ENCODE measurements at places on chromosomes 1 and 21.

DNA sequence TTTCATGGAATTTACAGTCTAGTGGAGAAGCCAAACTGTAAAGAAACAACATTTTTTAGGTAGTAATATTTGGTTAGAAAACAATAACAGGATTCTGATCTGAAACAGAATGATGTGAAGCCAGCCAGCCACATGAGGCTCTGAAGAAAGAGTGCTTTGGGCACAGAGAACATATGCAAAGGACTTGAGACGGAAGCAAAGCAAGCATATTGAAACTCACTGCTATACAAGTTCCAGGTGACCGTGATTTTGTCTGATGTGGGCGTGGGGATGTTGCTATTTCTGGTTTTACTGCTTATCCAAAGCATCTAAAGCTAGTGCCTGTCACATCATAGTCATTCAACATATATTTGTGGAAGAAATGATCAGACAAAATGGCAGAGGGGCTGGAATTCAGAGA lies 14.7 kb downstream of the CRP start:
- DNase-seq, result no peak

GRCh38 chr1:81792184-81792583 lies 8.6 kb upstream of the ADGRL2 start:
- DNase-seq, result no peak

GRCh38 chr1:114033961-114034360 lies 54.7 kb downstream of the OLFML3 start:
- no peak for DNase-seq

DNA sequence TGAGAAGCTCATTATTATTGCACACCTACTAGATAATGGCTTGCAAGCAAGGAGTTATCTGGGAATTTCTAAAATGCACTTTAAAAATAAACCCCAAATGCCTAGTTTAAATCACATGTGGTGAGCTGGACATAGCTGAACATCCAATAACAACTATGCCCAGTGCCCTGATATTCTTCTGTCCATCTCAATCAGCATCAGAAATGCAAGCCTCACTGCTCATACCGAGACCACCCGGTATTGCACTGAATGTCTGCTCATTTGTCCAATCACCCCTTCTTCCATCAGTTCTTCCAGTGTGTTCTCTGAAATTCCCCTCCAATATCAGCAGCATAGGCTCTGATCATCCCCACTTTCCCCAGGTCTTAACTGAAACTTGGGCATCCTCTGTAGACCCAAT lies 383.8 kb downstream of the DSCAM start:
- peak; percentile 66 for DNase-seq

DNA sequence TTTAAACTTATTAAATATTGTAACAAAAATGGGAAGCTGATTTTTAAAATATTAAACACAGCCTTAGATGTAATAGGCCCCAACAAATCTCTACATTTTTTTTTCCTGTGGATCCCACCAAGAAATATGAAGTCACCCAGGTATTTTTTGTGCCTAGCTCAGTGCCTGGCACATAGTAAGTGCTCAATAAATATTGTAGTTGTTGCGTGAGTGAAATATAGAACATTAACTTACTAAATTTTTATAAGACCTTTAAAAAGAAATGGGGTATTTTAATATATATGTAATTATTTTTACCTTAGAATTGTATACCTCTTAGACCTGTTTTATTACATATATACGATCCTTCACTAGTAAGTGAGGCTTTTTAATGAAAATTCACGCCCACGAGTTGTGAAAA lies 569 bp upstream of the DNAH14 start:
- DNase-seq, result no peak

- no peak for DNase-seq
Measured at GRCh38 chr1:46536527-46536926, 14.9 kb downstream of the KNCN start.

GRCh38 chr1:246295340-246295739 lies 211.7 kb downstream of the SMYD3 start:
- DNase-seq, result no peak

GRCh38 chr1:242187816-242188215 lies 188.9 kb upstream of the MAP1LC3C start:
- no peak for DNase-seq

GRCh38 chr1:230632273-230632873 lies 9.9 kb upstream of the COG2 start:
- DNase-seq, result peak; percentile 43

DNA sequence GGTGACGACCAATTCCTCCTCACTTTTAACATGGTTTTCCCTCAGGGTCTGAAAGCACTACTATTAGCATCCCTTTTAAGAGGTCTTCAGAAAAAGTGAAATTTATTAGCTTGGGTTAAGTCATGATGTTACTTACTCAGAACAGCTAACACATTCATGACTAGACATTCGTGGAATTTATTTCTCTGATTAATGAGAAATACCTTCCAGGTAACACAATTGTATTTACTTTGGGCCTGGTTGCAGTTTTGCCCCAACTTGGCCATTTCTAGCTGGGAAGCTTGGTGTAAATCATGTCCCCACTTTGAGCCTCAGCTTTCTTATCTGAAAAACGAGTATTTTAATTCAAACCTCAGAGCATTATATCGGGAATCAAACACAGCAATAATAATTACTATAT lies 119.2 kb upstream of the SPATA6 start:
- DNase-seq, result no peak

DNA sequence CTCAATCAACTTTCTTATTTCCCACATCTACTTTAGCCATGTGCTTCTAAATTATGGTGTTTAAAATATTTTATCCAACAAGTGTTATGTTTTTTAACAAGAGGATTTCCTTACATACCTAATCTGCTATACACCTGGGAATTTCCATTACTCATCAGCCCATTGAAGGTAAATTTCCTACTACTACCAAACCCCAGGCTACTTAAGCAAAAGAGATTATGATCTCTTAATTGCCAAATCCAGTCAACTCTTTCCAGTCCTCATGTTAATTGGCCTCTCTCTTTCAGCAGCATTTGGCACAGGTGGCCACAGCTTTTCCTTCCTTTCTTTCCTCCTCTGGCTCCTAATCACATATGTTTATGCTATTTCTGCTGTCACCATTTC lies 5.1 kb upstream of the C1orf162 start:
- no peak for DNase-seq

GRCh38 chr1:219798283-219799030 lies 129.9 kb downstream of the SLC30A10 start:
- DNase-seq, result no peak

DNA sequence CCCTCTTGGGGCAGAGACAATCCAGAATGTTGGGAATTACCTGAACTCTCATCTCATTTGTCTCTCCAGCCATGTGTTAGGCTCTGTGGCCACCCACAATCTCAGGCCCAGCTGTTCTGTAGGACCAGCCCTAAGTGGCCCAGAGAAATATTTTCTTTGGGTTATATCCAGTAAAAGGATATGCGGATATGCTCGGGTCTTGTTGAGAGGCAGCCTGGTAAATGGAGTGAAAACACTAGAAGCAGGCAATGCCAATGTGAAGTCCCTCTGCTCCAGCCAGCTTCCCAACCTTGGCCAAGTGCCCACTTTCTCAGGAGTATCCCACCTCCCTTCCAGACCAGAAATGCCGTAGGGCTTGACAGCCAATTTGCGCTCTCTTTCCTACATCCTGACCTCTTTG lies 192.2 kb downstream of the ST6GALNAC3 start:
- DNase-seq, result no peak

DNA sequence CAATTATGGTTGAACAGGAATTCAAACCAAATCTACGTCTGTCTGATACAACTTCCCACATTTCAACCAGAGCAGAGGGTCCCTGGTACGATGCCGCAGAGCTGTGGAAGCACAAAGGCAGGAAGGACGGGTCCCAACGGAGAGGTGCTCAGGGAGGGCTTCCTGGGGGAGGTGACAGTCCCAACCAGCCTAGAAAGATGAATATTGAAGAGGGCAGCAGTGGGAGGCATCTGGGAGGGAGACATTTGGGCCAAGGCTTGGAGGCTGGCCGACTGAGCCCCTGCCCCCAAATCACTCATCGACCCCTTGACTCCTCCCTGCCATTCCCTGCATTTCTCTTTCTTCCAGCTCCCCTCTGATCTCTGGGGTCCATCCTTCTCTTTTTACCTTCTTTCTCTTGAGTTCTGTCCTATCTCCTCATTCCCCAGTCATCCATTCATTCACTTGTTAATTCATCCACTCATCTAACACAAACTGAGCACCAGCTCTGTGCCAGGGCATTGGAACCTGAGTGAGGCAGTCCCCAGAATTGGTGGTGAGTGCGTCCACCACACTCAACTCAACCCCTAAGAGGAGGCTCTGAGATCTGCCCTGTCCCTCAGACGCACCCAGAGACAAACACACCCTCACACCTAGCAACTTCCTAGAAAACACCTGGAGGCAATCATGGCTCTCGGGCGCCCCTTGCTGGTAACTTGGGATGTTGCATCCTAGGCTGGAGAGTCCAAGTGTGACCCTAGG lies 13.2 kb upstream of the CELA3B start:
- DNase-seq, result peak; percentile 80

- no peak for DNase-seq
Measured at GRCh38 chr1:23793861-23794731, 3.2 kb downstream of the LYPLA2 start.

DNA sequence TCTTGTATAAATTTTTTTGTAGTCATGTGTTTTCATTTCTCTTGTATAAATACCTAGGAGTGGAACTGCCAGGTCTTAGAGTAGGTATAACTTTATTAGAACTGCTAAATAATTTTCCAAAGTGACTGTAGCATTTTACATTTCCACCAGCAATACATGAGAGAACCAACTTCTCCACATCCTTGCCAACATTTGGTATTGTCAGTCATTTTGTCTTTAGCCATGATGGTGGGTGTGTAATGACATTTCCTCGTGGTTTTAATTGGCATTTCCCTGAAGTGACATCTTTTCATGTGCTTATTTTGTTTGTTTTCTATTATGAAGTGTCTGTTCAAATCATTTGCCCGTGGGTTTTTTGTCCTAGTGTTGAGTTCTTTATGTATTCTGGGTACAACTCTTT lies 29.7 kb downstream of the ZBTB8A start:
- no peak for DNase-seq

DNA sequence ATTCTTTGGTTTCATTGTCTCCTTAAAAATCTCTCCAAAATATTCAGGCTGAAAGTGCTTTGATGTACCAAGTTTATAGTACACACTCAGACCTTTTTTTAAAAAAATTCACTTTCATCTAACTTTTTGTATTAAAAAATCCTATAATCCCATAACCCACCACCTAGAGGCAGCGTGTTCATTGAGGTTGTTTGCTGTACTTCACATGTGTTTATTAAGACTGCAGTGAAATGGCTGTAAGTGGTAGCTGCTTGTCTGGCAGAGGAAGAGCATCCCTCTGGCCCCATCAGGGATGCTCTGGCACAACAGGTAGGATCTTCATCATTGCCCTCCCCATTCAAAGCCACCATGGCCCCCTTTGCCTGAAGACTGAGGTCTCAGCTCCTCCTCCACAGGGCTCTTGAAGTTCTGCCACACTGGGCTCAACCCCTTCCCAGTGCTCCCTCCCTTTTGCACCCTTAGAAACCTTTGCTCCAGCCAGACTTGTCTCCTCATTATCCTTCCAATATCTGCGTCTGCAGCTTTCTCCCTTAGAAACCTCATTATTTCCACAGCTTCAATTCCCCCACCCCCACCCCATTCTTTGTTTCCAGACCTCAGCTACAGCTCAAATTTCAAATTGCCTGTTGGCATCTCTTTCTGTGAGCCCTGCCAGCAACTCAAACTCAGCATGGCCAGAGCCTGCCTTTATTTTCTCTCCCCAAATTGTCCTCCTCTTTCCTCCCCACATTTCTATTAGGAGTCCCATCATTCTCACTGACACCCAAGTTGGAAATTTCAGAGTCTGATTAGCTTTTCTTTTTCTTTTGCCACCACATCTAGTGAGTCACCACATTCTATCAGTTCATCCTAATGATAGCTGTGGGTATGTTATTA lies 369.6 kb upstream of the USP24 start:
- peak; percentile 78 for DNase-seq

GRCh38 chr1:232248276-232248820 lies 381.6 kb downstream of the SIPA1L2 start:
- DNase-seq, result no peak

GRCh38 chr1:192581131-192581927 lies 5.8 kb downstream of the RGS1 start:
- no peak for DNase-seq

- DNase-seq, result no peak
Measured at GRCh38 chr1:41347276-41347675, 14.0 kb upstream of the FOXO6 start.

DNA sequence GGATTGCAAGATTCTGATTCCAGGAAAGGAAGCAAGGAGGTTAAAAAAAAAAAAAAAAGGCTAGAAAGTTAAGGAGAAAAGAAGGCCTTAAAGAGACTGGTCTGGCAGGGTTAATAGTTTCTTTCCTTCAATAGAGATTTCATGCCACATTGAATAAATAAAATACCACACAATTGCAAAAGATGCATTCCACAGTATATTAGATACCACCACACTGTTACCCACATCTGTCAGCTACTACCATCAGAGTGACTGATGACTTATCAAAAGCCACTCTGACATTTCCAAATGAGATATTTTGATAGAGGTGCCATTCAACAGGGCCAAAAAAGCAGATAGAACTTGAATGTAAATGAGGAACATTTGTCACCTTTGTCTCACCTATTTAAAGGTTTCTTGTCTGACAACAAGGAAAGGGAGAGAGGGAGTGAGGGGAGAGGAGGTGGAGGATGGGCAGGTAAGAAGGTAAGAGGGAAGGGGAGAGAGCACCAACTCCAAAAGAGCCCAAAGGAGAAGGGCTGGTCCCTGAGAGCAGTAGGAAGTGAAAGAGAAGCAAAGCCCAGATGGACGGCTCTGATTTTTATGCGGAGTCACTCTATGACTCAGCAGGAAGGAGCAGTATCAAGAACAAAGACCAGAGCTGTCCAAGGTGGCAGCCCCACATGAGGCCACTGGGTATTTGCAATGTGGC lies 38.3 kb downstream of the LRRN2 start:
- no peak for DNase-seq

Measured in retina (tissue), 1 donor.